ENCODE measurements at places on chromosomes 2 and 18.

- no peak for DNase-seq
Measured at GRCh38 chr18:25533218-25533617, 181.3 kb upstream of the ZNF521 start.

DNA sequence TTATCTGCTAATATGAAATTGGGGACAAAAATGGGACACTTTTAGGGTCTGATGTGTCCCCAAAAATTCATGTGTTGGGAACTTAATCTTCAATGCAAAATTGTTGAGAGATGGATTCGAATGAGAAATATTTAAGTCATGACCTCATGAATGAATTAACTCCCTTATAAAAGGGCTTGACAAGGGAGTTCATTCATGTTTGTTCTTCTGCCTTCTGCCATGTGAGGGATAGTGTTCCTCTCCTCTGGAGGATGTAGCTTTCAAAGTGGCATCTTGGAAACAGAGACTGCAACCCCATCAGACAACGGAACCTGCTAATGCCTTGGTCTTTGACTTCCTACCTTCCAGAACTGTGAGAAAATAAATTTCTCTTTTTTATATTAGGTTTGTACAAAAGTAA lies 89.2 kb upstream of the LINC00305 start:
- DNase-seq, result no peak

DNA sequence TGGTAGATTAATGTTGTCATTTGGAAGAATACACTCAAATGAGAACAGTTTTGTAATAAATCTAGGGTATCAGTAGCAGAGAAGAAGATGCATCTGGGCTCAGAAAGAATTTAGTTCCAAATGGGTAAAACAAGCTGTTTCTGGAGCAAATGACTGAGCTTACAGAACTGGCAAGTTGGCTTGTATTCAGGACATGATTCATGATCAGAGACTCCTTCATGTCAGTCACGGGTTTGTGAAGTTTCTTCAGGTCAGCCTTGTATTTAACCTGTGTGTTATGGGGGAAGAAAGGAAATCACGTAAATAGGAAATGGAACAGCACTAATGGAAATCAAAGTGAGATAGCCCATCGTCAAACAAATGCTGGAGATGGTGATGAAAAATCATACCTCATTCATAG lies 109.1 kb downstream of the RIF1 start:
- DNase-seq, result no peak

- DNase-seq, result no peak
Measured at GRCh38 chr2:12764075-12764730, 47.5 kb downstream of the TRIB2 start.

- DNase-seq, result no peak
Measured at GRCh38 chr2:98901291-98901690, 34.7 kb downstream of the CRACDL start.

DNA sequence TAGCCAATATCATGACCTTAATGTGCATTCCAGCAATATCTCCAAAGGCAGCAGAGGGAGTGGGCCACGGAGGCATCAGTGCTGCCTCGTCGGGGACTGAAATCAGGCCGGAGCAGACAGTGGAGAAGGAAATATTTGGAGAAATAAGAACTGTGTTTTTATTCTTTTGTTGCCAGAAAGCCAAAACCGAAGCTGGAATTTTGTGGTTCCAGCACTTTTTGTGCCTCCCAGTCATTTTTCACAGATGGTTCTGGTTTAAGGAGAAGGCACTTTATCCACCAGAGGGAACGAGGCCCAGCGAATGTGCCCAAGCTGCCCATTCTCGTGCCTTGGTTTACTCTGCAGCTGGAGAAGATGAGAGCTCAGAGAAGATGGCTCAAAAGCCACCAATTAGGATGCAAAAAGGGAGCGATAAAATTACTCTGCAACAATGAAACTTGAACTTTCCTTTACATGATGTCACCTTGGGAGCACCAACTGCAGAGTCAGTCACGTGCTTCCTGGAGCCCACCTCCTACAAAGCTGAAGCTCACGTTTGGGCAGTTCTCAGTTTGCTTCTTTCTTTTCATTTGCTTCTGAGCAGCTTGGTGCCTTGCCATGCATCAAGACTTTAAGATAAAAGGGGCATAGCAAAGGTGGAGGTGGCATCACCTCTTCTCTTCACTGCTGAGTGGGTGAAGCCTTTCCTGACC lies 288.7 kb downstream of the LPIN1 start:
- DNase-seq, result no peak
